Neural crest cell (in vitro differentiated cells): ENCODE measurements at places on chromosomes 2 and 18. TPM values are rescaled to one million over a fixed set of nuclear protein-coding genes. Genes with fewer than 3 reads are reported as not detected.

GRCh38 chr2:52658598-52658997 lies 1109.0 kb upstream of the CHAC2 start:
- no peak overlapping the region for H3K4me3 ChIP-seq
- no peak overlapping the region for H3K27ac ChIP-seq
- no peaks in the 10 kb centered on the region for H3K4me1 ChIP-seq
- no peak for DNase-seq

GRCh38 chr2:224865016-224865415 lies 148.9 kb upstream of the CCDC195 start:
- H3K4me3 ChIP-seq, result no peak overlapping the region
- H3K27me3 ChIP-seq, result no peaks in the 10 kb centered on the region
- DNase-seq, result no peak
- peaks cover 11% of the 10 kb centered on the region for H3K36me3 ChIP-seq

- no peak for DNase-seq
- H3K27ac ChIP-seq, result no peak overlapping the region
- no peak overlapping the region for H3K4me3 ChIP-seq
These were observed 79.5 kb downstream of the EPHA4 start for GRCh38 chr2:221492636-221493035.

GRCh38 chr2:205364261-205364660 lies 318.0 kb upstream of the NRP2 start:
- no peak for DNase-seq
- no peak overlapping the region for H3K27ac ChIP-seq
- H3K4me3 ChIP-seq, result no peak overlapping the region
- peaks cover 10% of the 10 kb centered on the region for H3K4me1 ChIP-seq
- H3K27me3 ChIP-seq, result no peaks in the 10 kb centered on the region

Gene CHRNG
- not detected in 2 replicates for total RNA-seq

Gene B3GNT7
- total RNA-seq, result 0.61 and 0.79 TPM in 2 replicates

Gene IL1B
- not detected in 2 replicates for total RNA-seq

Gene GPAT2
- total RNA-seq, result not detected in 2 replicates
